NCI-H1930 (cell line): ENCODE measurements at places on chromosomes 6 and 20.

- no peak for DNase-seq
These were observed 114.6 kb upstream of the HSF2 start for GRCh38 chr6:122284848-122285247.

GRCh38 chr6:11848852-11849731 is 70.5 kb upstream of the ADTRP start:
- DNase-seq: no peak

- DNase-seq: peak; percentile 39
These were observed 92.8 kb upstream of the TMEM30A start for GRCh38 chr6:75377386-75377785.

DNA sequence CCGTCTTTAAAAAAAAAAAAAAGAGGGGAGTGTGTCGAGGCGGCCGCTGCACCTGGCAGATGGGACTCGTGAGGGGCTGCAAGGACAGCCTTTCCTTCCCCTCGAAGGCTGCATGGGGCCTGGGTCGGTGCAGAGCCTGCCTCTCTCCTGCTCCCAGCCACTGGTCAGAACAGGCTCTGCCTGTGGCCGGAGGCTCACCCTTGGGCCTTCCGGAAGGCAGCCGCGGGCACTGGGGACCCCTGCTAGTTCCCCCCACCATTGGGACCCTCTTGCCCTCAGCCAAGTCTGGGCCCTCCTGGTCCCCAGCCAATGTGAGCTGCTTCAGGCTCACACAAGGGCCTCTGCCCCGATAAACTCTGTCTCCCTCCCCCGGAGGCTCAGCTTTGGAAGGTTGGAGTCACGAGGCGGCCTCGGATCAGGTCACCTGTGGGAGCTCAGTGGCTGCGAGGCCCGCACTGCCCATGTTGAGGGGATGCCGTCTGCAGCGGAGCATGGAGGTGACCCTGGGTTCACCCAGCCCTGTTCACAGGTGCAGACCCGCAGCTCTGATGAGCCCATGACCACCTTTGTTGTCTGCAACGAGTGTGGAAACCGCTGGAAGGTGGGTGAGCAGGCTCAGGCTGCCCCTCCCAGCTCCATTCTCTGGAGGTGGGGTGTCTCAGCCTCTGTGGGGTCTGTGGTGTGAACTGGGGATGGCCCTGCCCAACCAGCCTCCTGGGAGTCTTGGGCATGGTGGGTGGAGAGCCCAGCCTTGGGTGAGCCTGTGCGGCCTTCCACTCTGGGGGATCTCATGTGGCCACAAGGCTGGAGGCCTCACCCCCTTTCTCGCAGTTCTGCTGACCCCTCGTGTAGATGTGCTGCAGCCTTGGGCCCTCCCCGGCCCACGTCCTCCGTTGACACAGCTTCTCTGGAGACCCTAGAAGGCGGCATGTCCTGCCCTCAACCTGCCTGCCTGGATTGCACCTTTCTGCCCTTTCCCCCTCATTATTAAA is 7.7 kb downstream of the RGS19 start:
- DNase-seq: no peak

DNA sequence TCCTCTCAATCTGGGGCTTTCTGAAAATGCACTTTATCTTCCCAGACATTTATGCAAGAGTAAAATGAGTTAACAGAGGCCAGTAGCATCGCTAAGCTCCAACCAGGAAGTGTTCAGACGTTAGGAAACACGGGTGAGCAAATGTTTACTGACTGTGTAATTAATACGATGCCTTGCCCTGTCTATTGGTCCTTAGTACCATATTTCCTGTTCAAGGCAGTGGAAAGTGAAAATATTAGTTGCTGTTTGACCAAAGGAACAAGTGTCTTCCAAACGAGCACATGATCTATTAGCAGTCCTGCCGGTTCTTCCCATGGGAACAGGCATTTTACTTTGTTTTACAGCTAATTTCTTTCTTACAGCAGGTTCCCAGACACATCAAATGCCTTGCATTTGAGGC is 311.1 kb upstream of the JAG1 start:
- no peak for DNase-seq

- DNase-seq: no peak
These were observed 4.3 kb downstream of the IFNGR1 start for GRCh38 chr6:137214931-137215330.

- DNase-seq: no peak
These were observed 84.2 kb upstream of the SLC22A23 start for GRCh38 chr6:3541006-3541585.

DNA sequence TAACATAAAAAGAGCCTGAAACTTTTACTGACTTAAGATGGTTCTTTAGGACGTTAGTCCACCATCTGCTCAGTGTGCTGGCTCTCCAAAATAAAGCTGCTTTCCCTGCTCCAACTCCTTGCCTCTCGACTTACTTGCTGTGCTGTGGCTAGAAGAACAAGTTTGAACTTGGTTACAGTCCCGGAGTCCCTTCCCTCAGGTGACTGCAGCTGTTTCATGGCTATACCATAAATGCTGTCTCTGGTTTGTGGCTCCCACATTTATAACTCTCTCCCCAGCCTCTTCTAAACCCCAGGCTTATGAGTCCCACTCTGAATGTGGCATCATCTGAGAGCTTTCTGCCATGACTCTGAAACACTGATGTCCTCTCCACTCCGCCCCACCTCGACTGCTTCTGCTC is 306.4 kb upstream of the PRND start:
- DNase-seq: no peak

DNA sequence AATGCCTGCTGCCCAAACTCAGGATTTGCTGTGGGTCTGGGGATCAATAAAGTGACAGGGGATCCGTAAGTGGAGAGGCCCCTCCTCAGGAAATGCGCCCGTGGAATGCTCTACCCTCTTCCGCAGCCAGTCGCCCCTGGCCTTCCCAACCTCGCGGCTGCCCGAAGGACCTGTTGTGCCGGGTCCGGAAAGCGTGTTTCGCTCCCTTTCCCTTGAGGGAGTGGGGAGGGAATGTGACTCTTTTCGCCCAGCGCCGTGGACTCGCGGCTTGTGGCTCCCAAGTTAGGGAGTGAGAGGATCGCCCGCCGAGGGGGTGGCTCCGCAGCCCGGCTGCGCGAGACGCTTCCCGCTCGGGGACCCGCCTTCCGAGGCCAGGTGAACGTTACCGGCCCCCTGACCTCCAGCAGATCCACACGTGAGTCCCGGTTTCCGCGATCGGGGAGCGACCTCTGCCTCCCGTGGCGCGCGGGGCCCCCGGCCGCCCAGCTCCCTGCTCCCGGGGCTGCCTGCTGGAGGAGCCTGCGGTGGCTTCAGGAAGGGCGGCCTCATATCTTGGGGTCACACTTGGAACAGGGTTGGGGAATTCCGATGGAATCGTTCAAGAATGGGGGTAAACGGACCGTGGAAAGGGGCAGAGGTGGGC is 666 bp downstream of the TPD52L1 start:
- no peak for DNase-seq

DNA sequence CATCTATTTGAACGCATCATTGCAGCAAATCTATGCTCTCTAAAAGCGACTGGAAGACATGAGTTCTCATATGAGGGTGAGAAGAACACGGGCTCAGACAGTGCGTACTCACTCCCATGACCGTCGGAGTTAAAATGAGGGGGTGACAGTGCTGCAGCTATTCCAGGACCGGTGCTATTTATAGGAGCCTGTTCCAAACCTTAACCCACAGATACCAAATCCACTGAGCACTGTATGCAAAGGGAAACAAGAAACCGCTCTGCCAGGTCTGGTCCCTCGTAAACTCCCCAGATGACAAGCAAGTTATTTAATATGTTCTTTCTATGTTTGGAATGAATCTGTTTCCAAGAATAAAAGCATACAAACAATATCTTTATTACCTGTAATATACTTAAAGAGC is 22.9 kb downstream of the PPP1R3G start:
- no peak for DNase-seq

GRCh38 chr6:34070315-34071135 is 75.4 kb downstream of the GRM4 start:
- no peak for DNase-seq

DNA sequence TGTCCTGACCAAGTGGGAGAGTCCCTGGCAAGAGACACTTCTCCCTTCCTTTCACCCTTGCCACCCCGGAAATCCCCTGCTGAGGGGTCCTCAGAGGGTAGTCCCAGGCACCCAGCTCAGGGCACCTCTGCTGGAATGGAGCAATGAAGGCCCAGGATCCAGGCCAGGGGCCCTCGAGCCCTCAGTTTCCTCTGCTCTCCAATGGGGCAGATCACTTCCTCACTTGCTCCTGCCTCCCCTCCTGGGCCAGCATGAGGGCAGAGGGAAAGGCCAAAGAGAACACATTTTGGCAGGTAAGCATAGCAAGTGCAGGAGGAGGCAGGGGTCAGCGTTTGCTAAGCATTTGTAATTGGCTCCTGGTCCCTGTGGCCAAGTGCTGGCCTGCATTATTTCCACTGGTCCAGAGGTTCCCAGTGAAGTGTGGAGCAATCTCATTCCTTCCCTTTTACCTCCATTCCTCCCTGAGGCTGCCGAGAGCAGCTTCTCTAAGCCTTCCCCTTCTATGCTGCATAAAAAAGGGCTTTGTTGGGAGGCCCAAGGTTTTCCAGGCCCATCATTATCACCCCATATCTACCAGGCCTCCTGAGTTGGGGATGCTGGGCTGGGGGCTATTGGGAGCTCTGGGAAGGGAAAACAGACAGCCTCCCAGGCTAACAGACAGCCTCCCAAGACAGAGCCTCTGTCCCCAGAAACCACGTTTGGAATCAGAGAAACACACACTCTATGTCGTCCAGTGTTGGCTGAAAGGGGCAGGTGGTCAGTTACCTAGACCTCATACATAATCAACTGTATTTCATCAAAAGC is 28.8 kb upstream of the VEGFA start:
- no peak for DNase-seq

DNA sequence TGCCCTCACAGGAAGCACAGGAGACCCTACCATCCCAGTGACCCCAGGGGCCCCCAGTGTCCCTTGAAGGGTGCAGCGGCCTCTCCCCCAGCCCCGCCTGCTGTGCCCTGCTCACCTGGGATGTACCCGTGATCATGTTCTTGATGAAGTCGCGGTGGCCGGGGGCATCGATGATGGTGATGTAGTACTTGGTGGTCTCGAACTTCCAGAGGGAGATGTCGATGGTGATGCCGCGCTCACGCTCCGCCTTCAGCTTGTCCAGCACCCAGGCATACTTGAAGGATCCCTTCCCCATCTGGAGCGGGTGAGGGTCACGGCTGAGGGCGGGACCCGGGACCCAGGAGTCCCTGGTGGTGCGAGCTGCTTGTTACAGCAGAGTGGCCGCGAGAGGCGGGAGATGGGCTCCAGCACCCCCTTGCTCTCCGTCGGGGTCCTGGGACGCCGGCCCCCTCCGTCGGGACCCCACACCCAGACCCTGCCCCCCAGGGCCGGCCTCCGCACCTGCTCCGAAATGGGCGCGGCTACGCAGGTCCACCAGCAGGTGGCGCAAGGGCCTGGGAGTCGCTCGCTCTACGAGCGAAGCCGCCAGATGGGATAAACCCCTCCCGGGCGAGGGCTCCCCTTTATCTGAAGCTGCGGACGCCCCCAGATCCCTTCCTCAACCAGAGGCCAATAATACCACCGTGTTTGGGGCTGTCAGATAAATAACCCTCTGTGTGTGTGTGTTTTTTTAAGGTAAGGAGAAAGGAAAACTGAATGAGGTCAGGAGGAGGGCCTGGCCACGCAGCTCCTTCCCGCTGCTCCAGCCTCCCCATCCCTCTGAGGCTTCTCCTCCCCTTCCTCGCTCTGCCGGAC is 2.9 kb downstream of the EEF1A2 start:
- peak; percentile 45 for DNase-seq

- no peak for DNase-seq
These were observed 35.8 kb upstream of the MAS1 start for GRCh38 chr6:159854959-159855358.

GRCh38 chr20:15200147-15200565 is 862.7 kb upstream of the FLRT3 start:
- peak; percentile 28 for DNase-seq

GRCh38 chr6:148883270-148883669 is 136.4 kb downstream of the UST start:
- DNase-seq: no peak

GRCh38 chr6:116166369-116166768 is 40.4 kb upstream of the COL10A1 start:
- no peak for DNase-seq
